ENCODE measurements at places on chromosomes 4 and X. TPM values are rescaled to one million over a fixed set of nuclear protein-coding genes. Genes with fewer than 3 reads are reported as not detected.

GLOD5 gene
- total RNA-seq, result not detected

POU3F4 gene
- total RNA-seq, result not detected

NPY2R gene
- total RNA-seq, result not detected

RASSF6 gene
- not detected for total RNA-seq

TMEM144 gene
- total RNA-seq, result not detected

GABRQ gene
- total RNA-seq, result not detected

DNA sequence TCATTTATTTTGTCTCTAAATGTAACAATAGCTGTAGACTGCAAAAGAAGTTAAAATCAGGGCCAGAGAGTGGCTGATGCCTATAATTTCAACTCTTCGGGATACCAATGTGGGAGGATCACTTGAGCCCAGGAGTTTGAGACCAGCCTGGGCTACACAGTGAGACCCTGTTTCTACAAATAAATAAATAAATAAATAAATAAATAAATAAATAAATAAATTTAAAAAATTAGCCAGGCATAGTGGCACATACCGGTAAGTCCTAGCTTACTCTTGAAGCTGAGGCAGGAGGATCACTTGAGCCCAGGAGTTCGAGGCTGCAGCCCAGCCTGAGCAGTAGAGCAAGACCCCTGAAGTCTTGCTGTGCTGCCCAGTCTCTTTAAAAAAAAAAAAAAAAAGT is 79.1 kb downstream of the WWC2 start:
- H3K27ac ChIP-seq, result no peak overlapping the region
- no peak for DNase-seq
- H3K4me3 ChIP-seq, result no peak overlapping the region

DNA sequence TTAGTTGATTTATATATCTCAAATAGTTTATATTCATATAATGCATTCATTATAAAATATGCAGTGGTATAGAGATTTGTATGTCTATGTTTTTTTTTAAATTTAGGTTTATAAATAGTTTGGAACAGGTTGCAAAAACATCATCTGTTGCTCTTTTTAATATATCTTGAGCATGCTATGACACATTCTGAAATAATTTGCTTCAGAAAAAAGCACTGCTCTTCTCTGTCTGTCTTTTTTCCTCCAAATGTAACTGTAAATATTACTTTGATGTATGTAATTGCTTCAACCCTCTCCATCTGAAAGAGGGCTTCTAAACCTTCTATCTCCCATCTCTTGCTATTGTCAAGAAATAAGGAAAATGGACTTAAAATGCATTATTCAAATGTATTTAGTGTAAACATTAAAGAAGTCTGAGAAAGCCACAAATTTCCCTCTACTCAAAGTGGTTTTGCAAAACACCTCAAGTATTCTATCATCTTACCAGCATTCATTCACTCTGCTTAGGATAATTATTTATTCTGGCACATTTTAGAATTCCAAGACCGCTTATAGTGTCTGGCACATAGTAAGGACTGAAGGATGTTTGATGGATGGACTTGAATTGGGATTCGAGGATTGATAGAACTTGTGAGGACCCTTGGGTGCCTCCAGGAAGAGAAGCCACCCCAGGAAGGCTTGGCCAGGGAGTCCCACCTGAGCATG is 87.8 kb downstream of the CLNK start:
- H3K4me1 ChIP-seq, result no peaks in the 10 kb centered on the region
- H3K27me3 ChIP-seq, result no peaks in the 10 kb centered on the region
- DNase-seq, result no peak
- H3K27ac ChIP-seq, result no peak overlapping the region
- no peaks in the 10 kb centered on the region for H3K36me3 ChIP-seq

DNA sequence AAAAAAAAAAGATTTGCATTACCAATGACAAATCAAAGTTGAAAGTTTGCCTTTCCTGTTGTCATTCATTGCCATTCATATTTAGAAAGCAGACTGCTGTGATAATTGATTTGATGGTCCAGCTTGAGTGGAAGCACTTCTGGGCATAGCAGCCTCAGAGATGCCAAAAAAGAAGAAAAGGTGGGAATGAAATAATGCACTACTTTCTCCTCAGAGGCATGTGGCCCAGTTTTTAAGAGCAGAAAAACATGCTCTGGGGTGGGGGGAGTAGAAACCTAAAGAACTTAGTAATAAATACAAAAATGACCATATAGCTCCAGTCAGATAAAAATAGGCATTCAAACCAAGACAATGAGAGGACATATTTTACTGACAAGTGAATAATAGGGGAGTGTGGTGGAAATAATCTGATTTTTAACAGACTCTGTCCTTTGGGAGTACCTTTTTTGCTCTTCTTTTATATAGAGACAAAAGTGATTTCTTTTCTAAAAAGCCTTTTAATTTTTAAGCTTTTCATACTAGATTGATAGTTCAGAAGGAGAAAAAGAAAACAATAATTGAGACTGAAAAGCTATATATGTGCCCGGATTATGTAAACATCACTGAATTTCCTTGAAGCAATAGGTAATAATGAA is 599.1 kb downstream of the RPA4 start:
- no peaks in the 10 kb centered on the region for H3K36me3 ChIP-seq
- no peak overlapping the region for H3K27ac ChIP-seq
- H3K4me1 ChIP-seq, result no peaks in the 10 kb centered on the region
- DNase-seq, result no peak
- no peaks in the 10 kb centered on the region for H3K27me3 ChIP-seq

DNA sequence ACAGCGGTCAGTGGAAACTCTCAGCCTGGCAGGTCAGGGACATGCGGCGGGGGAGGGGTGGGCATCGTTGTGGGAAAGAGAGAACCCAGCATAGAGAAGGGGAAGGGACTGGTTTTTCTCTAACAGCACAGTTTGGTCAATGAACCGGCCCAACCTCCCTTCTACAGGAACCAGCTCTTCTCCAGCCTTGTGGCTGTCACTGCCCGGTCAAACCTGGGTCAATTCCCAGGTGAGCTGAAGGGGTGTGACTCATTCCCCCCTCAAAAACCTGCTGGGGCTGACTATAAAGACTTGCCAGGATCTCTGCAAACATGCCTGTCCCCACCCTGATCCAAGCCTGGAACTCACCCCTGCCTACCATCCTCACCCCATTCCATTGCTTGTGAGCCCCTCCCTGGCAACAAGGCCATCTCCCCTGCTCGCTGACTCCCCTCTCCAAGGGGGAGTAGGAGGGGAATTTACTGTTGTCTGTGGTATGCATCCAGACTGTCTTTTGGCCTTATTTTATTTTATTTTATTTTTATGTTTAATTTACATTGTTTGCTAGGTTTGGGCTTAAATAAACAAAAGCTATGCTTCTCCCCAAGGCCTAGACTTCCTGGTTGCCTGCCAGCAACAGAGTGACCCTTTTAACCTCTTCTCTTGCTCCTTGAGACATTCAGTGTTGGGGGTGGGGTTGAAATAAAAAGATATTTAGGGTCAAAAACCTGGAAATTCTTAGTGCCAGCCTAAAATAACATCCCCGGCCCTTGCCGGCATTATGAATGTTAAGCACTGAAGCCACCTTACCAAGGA is 49.6 kb downstream of the TSC22D3 start:
- no peak for DNase-seq
- H3K4me1 ChIP-seq, result no peaks in the 10 kb centered on the region
- H3K27me3 ChIP-seq, result no peaks in the 10 kb centered on the region
- H3K36me3 ChIP-seq, result no peaks in the 10 kb centered on the region
- H3K4me3 ChIP-seq, result no peak overlapping the region

- no peak overlapping the region for H3K4me3 ChIP-seq
- DNase-seq, result no peak
- H3K36me3 ChIP-seq, result no peaks in the 10 kb centered on the region
- no peak overlapping the region for H3K27ac ChIP-seq
- H3K27me3 ChIP-seq, result no peaks in the 10 kb centered on the region
Measured at GRCh38 chr4:20859097-20859781, 159.0 kb downstream of the PACRGL start.

DNA sequence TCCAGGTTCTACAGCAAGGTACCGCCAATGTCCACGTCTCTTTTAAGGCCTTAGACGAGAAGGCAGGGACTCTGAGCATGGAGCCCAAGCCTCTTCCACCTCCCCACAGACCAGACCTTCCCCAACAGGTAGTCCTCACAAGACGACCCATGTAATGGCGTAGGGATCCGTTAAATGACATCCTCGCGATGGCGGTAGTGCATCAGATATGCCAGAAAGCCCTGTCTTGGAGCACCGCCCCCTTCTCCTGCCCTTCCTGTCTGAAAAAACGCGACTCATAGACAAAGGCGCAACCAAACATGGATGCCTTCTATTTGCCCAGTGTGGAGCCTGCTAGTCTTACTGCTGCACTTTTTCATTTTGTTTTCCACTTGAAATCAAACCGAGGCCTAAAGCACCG is 185.4 kb downstream of the OR13H1 start:
- no peak for DNase-seq
- no peaks in the 10 kb centered on the region for H3K36me3 ChIP-seq
- no peak overlapping the region for H3K4me3 ChIP-seq
- no peaks in the 10 kb centered on the region for H3K4me1 ChIP-seq
- no peaks in the 10 kb centered on the region for H3K27me3 ChIP-seq

GRCh38 chr4:74262522-74262921 is 45.7 kb upstream of the EPGN start:
- no peaks in the 10 kb centered on the region for H3K4me1 ChIP-seq
- H3K27ac ChIP-seq, result no peak overlapping the region
- H3K36me3 ChIP-seq, result no peaks in the 10 kb centered on the region

- H3K27me3 ChIP-seq, result no peaks in the 10 kb centered on the region
- H3K36me3 ChIP-seq, result peaks cover 11% of the 10 kb centered on the region
- no peak overlapping the region for H3K27ac ChIP-seq
- H3K4me3 ChIP-seq, result no peak overlapping the region
- H3K4me1 ChIP-seq, result peaks cover 5% of the 10 kb centered on the region
Measured at GRCh38 chrX:24204958-24205357, 55.4 kb downstream of the ZFX start.

DNA sequence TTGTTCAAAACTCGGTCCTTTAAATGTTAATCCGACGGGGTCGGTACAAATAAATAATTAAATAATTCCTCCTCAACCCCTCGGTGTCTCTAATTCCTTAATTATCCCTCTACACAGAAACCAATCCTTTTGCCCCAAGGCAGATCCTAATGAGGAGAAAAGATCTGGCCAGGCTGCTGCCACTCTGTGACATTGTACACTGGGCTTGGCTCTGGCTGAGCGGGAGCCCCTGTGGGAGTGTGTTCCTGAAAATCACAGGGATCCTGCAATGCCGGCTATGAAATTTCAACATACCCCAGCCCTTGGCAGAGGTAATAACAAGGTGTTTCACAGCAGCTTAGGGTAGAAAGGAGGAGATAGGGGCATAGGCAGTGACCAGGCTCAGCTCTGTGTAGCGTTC is 96.0 kb downstream of the DHRSX start:
- H3K27ac ChIP-seq, result no peak overlapping the region
- DNase-seq, result no peak
- no peak overlapping the region for H3K4me3 ChIP-seq
- no peaks in the 10 kb centered on the region for H3K4me1 ChIP-seq
- no peaks in the 10 kb centered on the region for H3K36me3 ChIP-seq

GRCh38 chr4:150173432-150173861 is 95.2 kb downstream of the DCLK2 start:
- H3K4me1 ChIP-seq, result no peaks in the 10 kb centered on the region
- H3K27ac ChIP-seq, result no peak overlapping the region
- H3K4me3 ChIP-seq, result no peak overlapping the region
- no peaks in the 10 kb centered on the region for H3K27me3 ChIP-seq
- DNase-seq, result no peak
- H3K36me3 ChIP-seq, result no peaks in the 10 kb centered on the region

GRCh38 chr4:109424093-109424841 is 9.3 kb upstream of the SEC24B start:
- H3K4me1 ChIP-seq, result no peaks in the 10 kb centered on the region
- no peak overlapping the region for H3K4me3 ChIP-seq
- no peak overlapping the region for H3K27ac ChIP-seq

- H3K4me3 ChIP-seq, result no peak overlapping the region
- DNase-seq, result no peak
- H3K36me3 ChIP-seq, result no peaks in the 10 kb centered on the region
- peaks cover 12% of the 10 kb centered on the region for H3K27me3 ChIP-seq
- no peaks in the 10 kb centered on the region for H3K4me1 ChIP-seq
- H3K27ac ChIP-seq, result no peak overlapping the region
Measured at GRCh38 chr4:133147921-133148689, 989 bp upstream of the PCDH10 start.

GRCh38 chrX:14927401-14927800 is 54.2 kb downstream of the MOSPD2 start:
- H3K4me1 ChIP-seq, result no peaks in the 10 kb centered on the region
- no peak overlapping the region for H3K4me3 ChIP-seq
- H3K27ac ChIP-seq, result no peak overlapping the region
- no peaks in the 10 kb centered on the region for H3K36me3 ChIP-seq
- DNase-seq, result no peak

DNA sequence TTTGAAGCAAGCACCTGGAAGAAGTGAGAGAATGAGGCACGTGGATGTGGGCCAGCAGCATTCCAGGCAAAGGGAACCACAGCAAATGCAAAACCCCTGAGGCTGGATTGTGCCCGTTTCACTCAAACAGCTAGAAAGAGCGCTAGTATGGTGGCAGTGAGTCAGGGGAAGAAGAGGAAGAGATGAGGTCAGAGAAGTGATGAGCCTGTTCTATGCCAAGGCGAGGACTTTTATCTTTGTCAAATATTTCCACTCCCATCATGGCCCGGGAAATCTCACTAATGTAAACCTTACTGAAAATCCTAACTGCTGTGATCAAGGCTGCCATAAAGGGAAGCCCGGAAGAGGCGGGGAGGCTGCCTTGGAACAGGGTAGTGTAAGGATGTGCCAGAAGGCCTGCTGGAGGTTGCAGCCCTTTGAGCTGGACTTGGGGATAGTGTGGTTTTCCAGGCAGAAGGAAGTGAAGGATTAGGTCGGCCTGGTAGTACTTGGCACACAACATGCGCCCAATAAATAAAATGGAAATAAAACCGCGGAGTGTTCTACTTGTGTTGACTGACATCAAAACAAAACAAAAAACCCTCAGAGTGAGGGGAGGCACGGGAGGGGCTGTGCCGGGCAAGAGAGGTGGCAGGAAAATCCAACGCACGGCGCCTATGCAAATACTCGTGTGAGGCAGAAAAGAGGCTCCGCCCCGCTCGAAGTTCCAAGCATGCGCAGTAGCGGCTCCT is 1.2 kb upstream of the CDK16 start:
- no peak for DNase-seq
- no peaks in the 10 kb centered on the region for H3K27me3 ChIP-seq
- peaks cover 19% of the 10 kb centered on the region for H3K36me3 ChIP-seq

GRCh38 chrX:41003506-41004270 is 81.6 kb upstream of the USP9X start:
- no peak overlapping the region for H3K27ac ChIP-seq
- H3K36me3 ChIP-seq, result no peaks in the 10 kb centered on the region
- DNase-seq, result no peak
- H3K4me3 ChIP-seq, result no peak overlapping the region
- no peaks in the 10 kb centered on the region for H3K27me3 ChIP-seq

DNA sequence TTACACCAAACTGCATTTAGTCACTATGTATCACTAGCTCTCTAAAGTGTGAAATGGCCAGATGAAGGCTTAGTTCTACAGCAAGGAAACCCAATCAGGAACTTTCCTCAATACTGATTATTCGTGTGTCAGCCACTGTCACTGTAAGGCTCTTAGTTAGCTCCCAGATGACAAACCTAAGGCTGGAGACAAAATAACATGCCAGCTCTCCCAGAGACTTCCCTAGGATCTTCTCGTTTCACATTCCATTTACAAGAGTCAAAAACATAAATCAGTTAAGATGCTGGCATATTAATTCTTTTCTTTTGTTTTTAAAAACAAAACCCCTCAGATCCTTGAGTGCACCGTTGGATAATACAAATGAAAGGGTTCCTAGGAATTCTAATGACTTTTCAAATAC is 88.2 kb upstream of the TFDP3 start:
- H3K4me3 ChIP-seq, result no peak overlapping the region
- H3K27me3 ChIP-seq, result no peaks in the 10 kb centered on the region
- no peaks in the 10 kb centered on the region for H3K4me1 ChIP-seq
- no peak for DNase-seq
